ENCODE measurements at places on chromosomes 7 and 10. TPM values are rescaled to one million over a fixed set of nuclear protein-coding genes. Genes with fewer than 3 reads are reported as not detected.

Gene ZNF680
- total RNA-seq = 8.5 TPM

Gene TSPAN12
- 25.8 TPM for total RNA-seq

Gene SLC26A3
- total RNA-seq = not detected

Gene ZNF488
- total RNA-seq = 0.10 TPM
